Glutamatergic neuron (in vitro differentiated cells): ENCODE measurements at places on chromosomes 4 and X. TPM values are rescaled to one million over a fixed set of nuclear protein-coding genes. Genes with fewer than 3 reads are reported as not detected.

DNA sequence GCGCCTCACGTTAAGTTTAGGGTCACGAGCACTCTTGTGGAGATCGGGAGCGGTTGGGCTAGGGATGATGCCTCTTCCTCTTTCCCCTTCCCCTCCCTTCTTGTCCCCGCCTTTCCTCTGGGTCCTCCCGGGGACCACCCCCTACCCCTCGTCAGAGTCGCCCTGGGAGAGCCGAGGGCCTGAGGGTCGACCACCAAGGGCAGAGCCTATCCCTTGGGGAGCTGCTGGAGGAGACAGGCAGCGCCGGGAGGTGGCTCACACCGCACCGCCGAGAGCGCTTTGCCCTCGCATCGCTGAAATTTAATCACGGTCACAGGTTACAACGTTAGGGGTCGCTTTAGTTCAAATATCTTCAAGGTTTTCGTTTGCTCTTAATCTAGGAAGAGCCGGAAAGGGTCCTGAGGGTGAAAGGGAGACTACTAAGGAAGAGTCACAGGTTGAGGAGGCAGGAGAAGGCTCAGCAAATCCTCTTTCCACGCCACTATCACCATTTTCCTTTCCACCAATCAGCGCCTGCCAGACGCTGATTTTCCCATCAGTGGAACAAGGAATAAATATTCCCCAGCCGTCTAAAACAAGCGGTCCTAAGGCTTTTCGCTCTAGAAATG is 528 bp upstream of the SNCA start:
- DNase-seq: peak; percentile 59

KLHL34 gene
- 0.15 TPM for total RNA-seq

GRCh38 chr4:34372815-34373214 is 1871.5 kb downstream of the ARAP2 start:
- no peak for DNase-seq

DNA sequence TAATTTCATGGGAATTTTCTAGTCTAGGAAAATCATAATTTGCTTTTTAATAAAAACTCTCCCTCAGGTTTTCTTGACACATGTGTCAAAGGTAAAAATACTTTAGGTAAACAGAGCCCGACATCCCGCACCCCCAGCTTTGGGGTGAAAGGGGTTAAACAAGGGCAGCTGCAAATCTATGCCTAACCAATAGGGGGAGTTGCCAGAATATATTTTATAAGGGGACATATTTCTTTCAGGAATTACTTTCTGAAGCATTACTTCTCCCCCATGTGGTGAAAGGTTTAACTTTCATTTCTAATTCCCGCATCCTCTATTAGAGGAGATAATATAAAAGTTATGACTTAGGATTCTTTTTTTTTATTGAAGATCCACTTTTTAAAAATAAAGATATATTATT is 53.9 kb upstream of the HEPH start:
- DNase-seq: no peak

- DNase-seq: no peak
These were observed 80.0 kb upstream of the CLCN4 start for GRCh38 chrX:10076765-10077164.

ITM2A gene
- 5.8 TPM for total RNA-seq

GRCh38 chrX:23952984-23953907 is 45.4 kb downstream of the CXorf58 start:
- no peak for DNase-seq

DNA sequence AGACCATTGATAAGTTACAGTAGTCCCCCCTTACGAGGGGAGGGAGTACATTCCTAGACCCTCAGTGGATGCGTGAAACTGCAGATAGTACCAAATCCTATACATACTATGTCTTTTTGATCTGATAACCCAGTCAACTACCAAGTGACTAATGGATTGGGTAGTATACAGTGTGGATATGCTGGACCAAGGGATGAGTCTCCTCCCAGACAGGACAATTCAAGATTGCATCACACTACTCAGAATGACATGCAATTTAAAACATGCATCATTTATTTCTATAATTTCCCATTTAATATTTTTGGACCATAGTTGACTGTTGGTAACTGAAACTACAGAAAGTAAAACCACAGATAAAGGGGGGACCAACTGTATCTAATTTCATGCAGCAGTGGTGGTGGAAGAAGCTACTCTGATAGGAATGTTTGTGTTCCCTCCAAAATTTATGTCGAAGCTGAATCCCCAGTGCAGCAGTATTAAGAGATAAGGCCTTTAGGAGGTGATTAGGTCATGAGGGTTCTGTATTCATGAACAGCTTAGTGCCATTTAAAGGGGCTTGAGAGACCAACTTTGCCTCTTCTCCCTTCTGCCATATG is 11.9 kb downstream of the HADH start:
- DNase-seq: no peak

GRCh38 chr4:19038231-19038630 is 1016.7 kb upstream of the LCORL start:
- DNase-seq: no peak

ASB12 gene
- 0.32 TPM for total RNA-seq

IL21 gene
- not detected for total RNA-seq

- no peak for DNase-seq
These were observed 71.8 kb downstream of the IL21 start for GRCh38 chr4:122548886-122549630.

DHX15 gene
- total RNA-seq: 178 TPM

- DNase-seq: no peak
These were observed 60.8 kb downstream of the DDX60 start for GRCh38 chr4:168257768-168258167.

DNA sequence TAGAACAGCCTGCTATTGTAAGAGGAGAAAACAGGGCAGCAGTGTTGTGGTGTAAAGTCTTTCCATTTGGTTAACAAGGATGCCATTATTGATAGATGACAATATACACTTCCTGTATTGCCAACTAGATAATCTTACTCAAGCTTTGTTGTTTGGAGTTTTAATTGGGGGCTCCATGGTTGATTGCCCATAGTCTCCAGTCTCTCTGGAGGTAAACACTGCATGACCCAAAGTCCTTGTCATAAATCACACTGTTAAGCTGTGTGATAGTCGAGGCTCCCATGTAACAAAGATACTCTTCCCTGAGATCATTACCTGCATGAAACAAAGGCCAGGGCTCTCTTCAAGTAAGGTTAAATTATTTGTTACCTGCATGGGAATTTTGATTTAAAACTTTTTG is 394.6 kb downstream of the C4orf33 start:
- DNase-seq: no peak

GRCh38 chr4:143411527-143412419 is 75.1 kb downstream of the GAB1 start:
- no peak for DNase-seq

SLC16A2 gene
- total RNA-seq: 28.7 TPM

DNA sequence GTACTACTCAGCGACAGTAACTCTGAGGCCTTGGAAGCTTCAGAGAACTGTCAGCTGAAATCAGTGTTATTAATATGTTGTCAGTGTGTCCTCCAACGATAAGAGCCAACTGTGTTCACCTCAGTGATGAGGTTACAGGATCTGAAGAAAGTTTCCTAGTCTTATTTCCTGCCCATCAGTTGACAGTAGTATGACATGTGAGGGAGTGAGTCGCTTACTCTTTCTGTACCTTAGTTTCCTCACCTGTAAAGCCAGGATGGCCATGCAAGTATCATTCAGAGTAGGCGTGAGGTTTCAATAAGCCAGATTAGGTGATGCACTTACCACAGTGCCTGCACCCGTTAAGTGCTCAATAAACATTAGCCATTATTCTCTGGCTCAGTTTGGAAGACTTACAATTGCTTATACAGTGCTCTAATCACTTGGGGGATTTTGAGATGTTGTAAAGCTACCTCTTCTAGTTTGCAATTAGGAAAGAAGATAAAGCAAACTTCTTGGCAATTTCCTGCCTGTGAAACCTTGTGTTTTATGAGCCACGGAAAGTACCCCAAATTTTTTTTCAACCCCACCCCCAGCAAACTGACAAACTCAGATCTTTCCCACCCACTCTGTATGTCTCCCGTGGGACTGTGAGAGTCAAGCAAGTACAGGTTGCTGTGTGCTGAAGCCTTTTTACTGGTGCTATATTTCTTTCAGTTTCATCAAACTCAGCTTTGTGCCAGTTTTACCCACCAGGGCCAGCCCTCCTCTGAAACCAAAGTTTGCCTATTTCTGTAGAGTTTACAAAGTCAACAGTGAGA is 62.2 kb downstream of the ANXA3 start:
- DNase-seq: no peak

- no peak for DNase-seq
These were observed 178.9 kb downstream of the ARAP2 start for GRCh38 chr4:36065274-36065871.

- DNase-seq: no peak
These were observed 87.8 kb upstream of the BMP2K start for GRCh38 chr4:78688366-78688765.

- no peak for DNase-seq
These were observed 326.0 kb downstream of the ACTRT1 start for GRCh38 chrX:127726227-127726626.

DNA sequence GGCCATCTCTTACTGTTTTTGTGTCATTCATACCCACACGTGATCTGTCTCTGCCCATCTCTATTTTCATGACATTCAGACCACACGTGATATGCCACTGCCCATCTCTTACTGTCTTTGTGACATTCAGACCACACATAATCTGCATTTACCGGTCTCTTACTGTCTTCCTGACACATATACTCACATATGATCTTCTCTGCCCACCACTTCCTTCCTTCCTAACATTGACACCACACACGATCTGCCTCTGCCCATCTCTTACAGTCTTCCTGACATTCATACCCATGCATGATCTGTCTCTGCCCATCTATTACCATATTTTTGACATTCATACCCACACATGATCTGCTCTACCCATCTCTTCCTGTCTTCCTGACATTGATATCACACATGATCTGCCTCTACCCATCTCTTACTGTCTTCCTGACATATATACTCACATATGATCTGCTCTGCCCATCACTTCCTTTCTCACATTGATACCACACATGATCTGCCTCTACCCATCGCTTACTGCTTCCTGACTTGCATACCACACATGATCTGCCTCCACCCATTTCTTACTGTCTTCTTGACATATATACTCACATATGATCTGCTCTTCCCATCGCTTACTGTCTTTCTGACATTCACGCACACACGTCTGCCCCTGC is 36.1 kb downstream of the SCML1 start:
- no peak for DNase-seq

NHS gene
- total RNA-seq: 9.1 TPM

EMCN gene
- not detected for total RNA-seq

GRCh38 chrX:21438792-21439191 is 64.6 kb downstream of the CNKSR2 start:
- no peak for DNase-seq

GRCh38 chr4:31917334-31917733 is 1197.2 kb downstream of the PCDH7 start:
- DNase-seq: no peak

GRCh38 chr4:158214856-158215255 is 4.6 kb downstream of the TMEM144 start:
- DNase-seq: no peak

NPY1R gene
- 0.54 TPM for total RNA-seq

- DNase-seq: no peak
These were observed 6.4 kb upstream of the SLAIN2 start for GRCh38 chr4:48334900-48335384.

TCEAL5 gene
- total RNA-seq: 8.7 TPM

DNA sequence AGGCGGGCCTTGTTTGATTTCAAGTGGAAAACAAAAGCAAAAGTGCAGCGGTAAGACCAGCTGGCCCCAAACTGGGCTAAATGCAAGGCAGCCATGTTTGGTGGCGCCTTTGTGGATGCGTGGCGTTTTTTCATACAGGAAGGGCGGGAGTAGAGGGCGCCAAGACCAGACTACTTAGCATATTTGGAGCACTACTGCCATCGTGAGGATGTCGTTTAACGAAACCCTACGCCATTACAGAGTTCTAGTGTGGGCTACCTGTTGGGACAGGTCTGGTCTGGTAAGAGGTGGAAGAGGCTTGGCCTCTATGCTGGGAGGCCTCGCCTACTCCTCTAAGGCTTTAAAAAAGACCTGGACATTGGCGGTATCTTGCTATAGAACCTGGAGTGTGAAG is 230.7 kb upstream of the STK26 start:
- DNase-seq: no peak

DNA sequence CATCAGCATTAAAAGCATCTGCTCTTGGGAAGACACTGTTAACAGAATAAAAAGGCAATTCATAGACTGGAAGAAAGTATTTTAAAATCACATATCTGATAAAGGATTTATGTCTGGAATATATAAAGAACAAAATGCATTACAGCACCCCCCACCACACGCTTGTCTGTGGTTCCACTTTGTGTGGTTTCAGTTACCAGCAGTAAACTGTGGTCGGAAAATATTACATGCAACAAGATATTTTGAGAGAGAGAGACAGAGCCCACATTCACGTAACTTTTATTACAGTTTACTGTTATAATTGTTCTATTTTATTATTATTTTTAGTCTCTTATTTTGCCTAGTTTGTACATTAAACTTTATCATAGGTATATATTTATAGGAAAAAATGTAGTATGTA is 21.2 kb upstream of the PDE6B start:
- DNase-seq: no peak

DNA sequence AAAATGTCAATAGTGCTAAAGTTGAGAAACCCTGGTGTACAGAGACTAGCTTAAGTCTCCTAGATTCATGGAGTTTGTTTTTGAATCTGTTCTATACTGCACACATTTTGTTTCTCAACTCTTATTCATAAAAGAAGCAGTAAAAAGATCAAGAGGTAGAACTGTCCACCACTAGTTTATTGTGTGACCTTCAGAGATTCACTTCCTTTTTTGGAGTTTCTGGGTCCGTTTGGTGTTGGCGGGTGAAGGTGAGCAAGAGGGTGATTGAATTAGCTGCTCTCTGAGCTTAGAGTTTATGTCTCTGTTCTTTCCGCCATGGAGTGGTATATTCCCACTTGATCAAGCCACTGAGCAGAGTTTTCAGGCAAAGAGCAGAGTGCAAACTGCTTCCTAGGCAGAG is 21.4 kb upstream of the PLAC1 start:
- DNase-seq: no peak

PNMA5 gene
- total RNA-seq: not detected

DNA sequence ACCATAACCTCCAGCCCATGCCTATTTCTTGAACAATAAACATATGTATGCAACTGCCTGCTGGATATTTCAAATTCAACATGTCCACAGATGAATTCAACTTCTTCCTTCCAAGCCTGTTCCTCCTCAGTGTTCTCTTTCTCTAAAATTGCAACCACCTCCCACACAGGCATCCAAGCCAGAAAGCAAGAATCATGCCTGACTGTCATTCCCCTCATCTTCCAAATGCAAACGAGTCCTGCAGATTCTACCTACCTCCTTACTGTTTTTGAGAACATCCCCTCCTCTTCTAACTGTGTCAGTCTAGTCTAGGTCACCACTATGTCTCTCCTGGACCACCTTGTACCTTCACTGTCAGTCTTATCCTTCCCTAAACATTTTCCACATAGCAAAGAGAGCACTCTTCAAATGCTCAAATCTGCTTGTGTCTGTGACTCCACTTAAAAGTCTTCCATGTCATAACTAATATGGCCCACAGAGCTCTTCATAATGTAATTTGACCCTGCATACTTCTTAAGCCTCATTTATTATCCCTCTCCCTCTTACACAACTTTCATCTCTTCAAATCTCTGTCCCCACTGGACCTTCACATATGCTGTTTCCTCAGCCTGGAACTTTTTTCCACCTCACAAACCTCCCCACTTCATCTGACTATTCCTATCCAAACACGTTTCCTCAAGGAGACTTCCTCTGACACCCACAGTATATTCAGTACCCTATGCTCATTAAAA is 25.7 kb downstream of the MAPK10 start:
- no peak for DNase-seq

GRCh38 chrX:31179203-31179602 is 107.4 kb upstream of the FTHL17 start:
- DNase-seq: no peak

- no peak for DNase-seq
These were observed 527.9 kb downstream of the SPRY1 start for GRCh38 chr4:123924536-123924935.
